Cerebellum (tissue), 4 donors: ENCODE measurements at places on chromosomes 16 and 17. TPM values are rescaled to one million over a fixed set of nuclear protein-coding genes. Genes with fewer than 3 reads are reported as not detected.

- DNase-seq: no peak
Observed at GRCh38 chr17:80219013-80219762, 945 bp downstream of the SGSH start.

DNA sequence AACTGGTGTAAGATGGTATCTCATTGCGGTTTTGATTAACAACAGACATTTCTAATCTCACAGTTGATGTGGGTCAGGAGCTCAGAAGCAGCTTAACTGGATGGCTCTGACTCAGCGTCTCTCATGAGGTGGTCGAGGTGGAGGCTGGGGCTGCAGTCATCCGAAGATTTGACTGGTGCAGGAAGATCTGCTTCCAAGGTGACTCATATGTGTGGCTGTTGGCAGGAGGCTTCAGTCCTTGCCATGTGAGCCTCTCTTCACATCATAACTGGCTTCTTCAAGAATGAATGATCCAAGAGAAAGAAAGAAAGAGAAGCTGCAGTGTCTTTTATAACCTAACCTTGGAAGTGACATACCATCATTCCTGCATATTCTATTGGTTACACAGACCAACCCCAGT, 376.1 kb downstream of the SEC14L1 start:
- no peak for DNase-seq

- DNase-seq: no peak
Observed at GRCh38 chr17:74502861-74503260, 28.4 kb downstream of the CD300LB start.

DNA sequence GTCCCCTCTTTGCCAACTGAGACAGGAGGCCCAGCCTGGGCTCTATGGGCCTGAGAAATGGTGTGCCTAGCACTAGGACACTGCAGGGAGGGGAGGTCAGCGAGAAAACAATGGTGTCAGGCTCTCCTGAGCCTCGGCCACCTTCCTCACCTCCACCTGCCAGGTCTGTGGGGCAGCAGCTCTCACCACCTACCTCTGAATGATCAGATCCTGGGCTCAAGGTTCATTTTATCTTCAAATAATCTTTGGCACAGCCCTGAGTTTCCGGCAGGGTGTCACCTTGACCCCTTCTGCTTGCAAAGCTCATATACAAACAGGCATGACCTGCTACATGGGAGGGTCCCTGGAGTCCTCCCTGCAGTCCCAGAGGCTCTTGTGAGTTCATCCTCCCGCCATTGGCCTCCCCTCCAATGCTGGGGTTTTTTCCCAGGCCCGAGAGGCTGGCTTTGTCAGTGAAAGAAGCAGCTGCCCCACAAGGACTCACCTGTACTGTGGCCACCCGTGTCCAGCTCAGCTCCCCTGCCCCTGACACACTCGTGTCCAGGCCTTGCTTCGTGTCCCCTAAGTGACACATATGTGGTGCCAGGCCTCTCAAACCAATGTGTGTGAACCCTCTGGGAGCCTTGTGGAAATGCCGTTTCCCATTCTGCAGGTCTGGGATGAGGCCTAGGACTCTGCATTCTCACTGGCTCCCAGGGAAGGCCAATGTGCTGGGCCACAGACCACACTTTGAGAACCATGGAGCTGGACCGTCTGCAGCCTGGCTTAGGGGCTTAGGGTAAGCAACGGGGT, 176.8 kb upstream of the CIBAR2 start:
- no peak for DNase-seq

DNA sequence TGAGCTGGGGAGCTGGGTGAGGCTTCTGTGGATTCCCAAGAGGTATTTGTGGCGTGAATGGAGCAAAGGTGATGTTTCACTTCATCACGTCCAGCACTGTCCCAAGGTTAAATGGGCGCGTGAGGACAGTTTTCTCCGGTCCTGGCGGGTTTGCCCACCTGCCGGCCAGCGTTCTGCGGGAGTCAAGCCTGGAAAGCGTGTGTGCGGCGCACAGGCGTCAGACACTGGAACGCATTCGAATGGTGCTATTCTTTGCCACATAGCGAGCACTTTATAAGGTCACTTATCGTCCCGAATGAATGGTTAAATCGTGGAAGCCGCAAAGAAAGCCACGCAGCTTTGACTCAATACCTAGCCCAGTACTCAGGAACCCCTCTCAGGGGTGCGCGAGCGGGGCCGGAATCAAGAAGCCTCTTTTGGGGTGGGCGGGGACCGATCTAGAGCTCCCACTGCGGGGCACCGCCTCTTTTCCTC, 446 bp upstream of the PSMD11 start:
- no peak for DNase-seq

DNA sequence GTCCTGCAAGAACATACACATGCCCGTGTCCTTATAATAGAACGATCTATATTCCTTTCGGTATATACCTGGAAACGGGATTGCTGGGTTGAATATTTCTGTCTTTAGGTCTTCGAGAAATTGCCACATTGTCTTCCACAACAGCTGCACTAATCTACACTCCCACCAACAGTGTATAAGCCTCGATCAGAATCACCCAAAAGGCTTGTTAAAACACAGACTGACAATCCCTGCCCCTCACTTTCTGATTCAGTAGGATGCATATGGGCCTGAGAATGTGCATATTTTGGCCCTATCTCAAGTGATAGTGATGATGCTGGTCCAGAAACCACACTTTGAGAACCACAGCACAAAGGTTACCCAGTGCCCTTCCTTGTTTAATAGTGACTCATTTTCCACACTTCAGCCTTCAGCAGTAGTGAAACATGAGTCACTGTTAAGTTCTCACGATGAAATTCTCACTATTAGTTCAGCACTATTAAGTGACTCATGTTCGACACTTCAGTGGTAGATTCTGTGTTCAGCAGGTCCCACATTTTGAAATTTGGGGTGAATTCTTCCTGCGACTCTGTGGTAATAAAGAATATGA, 215.6 kb downstream of the GRIN2A start:
- DNase-seq: no peak

- no peak for DNase-seq
Observed at GRCh38 chr17:80613732-80614071, 69.1 kb downstream of the RPTOR start.

IRX3 gene
- total RNA-seq: 11.4 TPM
